ENCODE measurements at places on chromosomes 5 and 9.

DNA sequence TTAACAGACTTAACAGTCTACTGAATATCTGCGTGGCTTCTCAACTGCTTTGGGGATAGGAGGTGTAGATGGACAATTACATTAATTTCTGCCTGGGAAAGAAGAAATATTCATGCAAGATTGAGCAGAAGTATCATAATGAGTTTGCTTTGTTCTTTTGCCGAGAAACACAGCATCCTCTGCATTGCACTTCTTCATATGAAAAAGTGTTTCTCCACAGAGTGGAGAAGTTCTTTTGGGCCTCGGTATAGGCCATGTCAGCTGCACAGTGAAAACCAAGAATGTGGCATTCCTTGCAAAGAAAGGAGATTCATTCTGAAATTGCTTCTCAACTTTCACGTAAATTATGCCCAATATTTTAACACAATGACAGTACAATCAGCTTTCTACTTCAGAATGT lies 17.6 kb upstream of the SNX2 start:
- DNase-seq, result no peak

DNA sequence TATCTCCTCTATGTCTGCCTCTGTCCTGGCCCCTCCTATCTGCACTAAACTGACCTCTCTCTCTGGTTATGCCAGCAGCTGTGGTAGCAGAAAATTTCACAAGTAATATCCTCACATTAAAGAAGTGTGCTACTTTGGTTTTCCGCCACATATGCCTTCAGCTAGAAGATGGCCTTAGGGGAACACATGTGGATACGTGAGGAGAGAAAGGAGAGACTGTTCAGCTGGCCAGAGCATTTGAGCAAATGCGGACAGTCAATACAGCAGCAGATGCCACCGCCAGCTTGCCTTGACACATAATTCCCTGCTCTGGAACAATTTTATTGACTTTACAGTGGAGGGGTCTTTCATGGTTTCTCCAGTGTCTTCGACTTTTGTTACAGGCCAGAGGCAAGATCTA lies 434.6 kb downstream of the TAF11L14 start:
- DNase-seq, result no peak

DNA sequence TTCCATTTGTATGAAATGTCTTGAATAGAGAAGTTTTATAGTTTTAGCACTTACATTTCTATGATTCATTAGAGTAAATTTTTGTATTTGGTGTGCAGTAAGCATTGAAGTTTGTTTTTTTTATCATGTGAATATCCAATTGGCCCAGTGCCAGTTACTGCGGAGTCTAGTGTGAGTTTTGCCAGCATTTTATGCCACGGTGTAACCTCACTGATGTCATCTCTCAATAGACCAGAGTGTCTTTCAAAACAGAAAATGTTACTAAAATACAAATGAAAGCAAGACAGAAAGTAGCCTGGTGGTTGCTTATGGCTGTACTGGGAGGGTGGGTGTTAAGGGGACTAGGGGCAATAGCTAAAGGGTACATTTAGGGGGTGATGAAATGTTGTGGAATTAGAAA lies 62.8 kb downstream of the IPPK start:
- DNase-seq, result no peak

- DNase-seq, result no peak
These were observed 19.7 kb downstream of the CAMSAP1 start for GRCh38 chr9:135887585-135888050.

- DNase-seq, result no peak
These were observed 18.2 kb upstream of the SLCO4C1 start for GRCh38 chr5:102314328-102314727.

GRCh38 chr5:132385326-132386105 lies 16.0 kb downstream of the SLC22A5 start:
- peak; percentile 72 for DNase-seq
